Stimulated activated naive CD4-positive, alpha-beta T cell (primary cell): ENCODE measurements at places on chromosomes 2 and 18.

DNA sequence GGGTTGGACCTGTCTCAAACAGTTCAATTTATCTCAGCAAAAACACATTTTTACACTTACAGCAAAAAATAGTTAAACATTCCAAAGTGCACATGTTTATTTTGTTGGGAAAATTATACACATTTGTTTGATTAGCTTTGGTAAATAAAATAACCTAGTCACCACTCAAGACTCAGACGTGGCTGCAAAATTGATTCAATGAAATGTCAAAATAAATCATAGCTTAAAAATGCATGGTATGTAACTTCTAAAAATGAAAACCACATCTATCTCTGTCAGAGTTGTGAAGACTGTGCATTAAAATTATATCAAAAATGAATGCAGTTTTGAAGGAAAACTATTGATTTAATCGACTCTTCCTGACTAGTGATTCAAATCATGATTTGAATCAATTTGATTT lies 56.7 kb downstream of the GALNT14 start:
- DNase-seq, result no peak

GRCh38 chr2:189426886-189427285 lies 14.4 kb upstream of the WDR75 start:
- DNase-seq, result no peak

GRCh38 chr18:4208366-4208765 lies 246.7 kb downstream of the DLGAP1 start:
- DNase-seq, result no peak

- no peak for DNase-seq
Observed at GRCh38 chr2:132439703-132440398, 23.2 kb downstream of the GPR39 start.

DNA sequence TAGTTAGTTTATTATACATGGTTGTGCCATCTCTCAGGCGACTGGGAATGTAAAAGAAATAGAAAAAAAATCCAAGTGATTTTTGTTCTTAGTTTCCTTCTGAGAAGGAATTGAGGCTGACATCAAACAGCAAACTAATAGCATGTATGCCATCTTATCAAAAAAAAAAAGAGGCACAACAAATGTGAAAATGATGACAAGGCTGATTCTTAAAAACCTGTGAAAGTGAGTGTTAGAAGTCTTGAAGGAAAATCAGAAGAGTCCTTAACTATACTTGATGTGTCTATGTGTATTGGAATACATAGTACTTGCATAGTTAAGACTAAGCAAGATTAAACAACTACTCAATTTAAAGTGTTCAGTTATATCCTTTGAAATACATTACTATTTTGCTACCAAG lies 161.0 kb downstream of the CCDC85A start:
- DNase-seq, result no peak

DNA sequence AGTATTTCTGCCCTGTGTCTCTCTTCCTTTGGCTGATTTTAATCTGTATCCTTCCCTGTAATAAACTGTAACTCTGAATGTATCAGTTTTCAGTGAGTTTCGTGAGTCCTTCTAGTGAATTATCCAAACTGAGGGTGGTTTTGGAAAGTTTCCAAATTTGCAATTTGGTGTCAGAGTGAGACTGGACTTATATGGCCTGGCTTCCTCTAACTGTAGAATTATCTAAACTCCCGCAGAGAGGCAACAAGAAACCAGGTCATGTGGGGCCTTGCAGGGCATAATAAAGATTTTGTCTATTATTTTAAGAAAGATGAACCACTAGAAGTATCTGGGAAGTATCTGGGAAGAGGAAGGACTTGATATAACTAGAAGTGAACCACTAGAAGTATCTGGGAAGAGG lies 95.3 kb upstream of the RNF152 start:
- no peak for DNase-seq

GRCh38 chr18:9094307-9095226 lies 7.9 kb upstream of the NDUFV2 start:
- DNase-seq, result no peak

DNA sequence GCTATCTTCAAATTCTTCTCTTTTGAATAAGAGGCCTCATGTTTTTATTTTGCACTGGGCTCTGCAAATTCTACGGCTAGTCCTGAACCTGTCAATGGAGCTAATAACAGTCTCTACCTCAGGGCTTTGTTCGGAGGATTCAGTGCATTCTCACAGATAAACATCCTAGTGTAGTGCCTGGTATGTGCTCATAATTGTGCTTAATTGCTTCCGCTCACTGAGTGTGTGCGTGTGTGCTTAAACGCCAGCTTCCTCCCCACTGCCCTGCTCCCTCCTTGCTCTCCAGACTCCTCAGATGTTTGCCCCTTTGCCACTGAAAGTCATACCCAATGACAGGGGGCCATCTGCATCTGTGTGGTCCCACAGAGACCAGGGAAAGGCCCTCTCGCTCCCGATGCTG lies 6.7 kb downstream of the GYPC start:
- peak; percentile 25 for DNase-seq

DNA sequence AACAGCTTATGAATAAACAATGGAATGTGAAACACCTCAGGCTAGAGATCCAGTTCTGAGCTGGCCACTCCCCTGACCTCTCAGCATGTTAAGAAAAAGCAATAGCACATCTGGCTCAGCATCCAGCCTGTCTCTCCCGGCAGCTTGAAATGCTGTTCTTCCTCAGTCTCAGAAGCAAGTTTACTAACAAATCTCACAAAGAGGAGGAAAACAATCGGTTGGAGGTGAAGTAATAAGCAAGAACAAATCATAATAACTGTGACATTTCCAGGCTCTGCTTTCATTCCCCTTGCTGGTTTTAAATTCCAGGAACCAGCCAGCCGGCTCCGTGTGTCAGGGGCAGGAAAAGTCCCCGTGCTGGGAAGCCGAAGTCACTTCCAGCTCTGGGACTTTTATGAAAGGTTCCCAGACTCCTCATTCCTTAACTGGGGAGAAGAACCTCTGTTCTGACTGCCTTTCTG lies 133.9 kb upstream of the ARL4C start:
- DNase-seq, result no peak

- no peak for DNase-seq
Observed at GRCh38 chr2:111961663-111962062, 63.3 kb downstream of the MERTK start.

- no peak for DNase-seq
Observed at GRCh38 chr2:36367486-36367885, 11.9 kb downstream of the CRIM1 start.

GRCh38 chr2:9179572-9180201 lies 26.9 kb upstream of the ASAP2 start:
- DNase-seq, result no peak

DNA sequence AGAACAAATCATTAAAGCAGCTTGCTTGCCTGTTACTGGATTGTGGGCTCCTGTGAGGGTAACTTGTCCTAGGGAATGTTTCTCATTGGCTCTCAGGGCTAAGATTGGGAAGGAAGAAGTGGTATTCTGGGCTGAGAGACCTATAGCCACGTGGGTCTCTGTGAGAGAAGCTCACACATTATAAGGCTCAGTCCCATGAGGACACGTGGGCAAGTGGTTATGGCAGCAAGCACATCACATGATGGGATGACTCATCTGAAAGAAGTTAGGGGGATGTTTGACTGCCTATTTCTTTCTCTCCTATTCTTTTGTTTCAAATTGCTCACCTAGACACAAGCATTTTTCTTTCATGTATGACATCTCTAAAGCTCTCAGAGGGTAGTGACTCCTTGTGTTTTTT lies 418.0 kb upstream of the ST6GAL2 start:
- DNase-seq, result no peak

- DNase-seq, result no peak
Observed at GRCh38 chr18:23142251-23142929, 7.1 kb downstream of the CABLES1 start.

DNA sequence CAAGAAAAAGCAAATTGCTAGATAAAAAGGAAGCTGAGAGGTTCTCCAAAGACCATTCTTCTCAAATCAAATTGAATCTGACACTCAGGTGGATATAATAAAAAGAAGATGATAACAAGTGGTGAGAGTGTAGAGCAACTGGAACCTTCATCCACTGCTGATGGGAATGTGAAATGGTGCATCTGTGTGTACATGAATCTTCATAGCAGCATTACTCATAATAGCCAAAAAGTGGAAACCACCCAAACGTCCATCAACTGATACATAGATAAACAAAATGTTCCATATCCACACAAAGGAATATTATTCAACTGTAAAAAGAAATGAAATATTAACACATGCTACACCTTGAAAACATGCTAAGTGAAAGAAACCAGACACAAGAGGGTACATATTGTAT lies 357.2 kb upstream of the EPHA4 start:
- no peak for DNase-seq

DNA sequence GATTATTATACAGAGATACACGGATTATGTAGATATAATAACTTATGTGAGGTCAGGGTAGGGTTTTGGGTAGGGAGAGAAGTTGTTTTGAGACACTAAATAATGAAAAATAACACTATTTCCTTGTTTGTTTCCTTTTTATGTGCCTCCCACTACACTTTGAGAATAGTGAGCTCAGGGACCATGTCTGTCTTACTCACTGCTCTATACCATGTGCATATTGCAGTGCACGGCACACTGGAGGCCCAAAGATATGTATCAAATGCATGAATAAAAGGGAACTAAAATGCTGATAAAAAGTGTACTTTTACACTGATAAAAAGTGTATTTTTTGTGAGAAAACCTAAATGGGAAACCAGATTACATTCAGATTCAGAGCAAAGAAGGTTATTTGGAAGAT lies 151.4 kb upstream of the NABP1 start:
- DNase-seq, result no peak

DNA sequence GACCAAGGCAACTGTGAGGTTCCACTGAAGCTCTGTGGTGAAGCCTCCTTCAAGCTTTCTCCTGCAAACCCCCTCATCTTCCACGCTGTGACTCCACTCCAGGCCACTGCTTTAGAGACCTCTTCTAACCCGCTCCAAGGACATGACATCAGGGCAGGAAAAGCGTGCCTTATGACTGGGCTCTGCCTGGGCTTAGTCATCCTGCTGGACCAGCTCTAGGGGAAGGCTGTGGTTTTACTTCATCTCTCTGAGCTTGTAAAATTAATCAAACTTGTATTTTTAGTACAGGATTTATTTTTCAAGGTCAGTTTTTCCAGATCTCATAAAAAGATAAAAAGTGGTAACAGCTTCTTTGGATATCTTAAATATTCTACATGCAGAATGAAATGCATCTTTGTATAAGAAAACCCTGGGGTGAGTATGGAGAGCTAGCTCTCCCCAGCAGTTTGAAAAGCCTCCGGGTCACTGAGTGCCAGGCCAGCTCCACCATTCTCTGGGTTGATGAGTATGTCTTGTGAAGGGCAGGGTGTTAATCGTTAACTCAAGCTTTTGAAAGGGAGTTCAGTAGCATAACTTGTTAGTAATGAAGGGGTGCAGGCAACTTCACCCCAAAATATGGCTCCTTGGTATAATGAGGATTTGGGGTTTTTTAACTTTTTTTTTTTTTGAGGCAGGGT lies 33.1 kb upstream of the YPEL5 start:
- no peak for DNase-seq

DNA sequence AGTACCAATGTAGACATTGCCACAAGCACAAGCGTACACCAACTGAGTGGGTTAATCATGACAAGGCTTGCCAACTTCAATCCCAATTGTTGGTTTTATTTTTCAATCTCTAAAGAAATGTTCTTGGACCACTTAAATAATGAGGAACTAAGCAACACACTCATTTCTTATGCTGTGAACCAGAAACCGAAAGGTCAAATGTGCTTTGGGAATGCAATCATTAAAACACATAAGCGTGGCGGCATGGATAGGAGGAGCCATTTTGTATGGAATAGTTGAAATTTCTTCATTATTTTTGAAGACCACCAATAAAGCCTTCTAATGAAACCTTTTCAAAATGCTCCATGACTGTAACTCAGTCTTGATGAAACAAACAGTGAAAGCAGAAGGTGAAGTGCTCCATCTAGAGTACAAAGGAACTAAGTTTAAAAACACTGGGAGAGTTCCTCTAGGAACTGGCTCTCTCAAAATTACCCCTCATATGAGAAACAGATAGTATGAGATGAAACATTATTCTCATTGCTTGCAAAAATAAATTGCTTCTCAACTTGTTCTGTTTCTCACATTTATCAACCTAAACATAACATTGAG lies 113.2 kb upstream of the CHST9 start:
- DNase-seq, result no peak

DNA sequence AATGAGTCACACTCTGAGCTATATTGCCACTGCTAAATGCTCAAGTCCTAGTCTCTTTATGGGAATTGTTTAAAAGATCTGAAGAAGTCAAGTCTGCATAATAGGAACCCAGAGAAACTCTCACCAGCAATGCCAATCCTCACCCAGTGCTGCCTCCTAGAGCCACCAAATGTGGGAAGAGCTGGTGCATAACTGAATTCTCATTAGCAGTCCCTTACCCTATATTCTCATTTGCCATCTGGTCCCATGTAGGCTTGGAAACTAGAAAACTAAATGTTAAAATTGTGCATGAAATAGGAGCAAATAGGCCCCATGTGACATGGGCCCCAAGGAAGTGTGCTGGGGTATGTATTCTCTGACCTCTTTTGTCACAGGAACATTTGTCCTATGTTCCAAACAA lies 224.4 kb upstream of the SMAD2 start:
- no peak for DNase-seq
